LNCaP clone FGC (cell line): ENCODE measurements at places on chromosomes 1 and 21.

DNA sequence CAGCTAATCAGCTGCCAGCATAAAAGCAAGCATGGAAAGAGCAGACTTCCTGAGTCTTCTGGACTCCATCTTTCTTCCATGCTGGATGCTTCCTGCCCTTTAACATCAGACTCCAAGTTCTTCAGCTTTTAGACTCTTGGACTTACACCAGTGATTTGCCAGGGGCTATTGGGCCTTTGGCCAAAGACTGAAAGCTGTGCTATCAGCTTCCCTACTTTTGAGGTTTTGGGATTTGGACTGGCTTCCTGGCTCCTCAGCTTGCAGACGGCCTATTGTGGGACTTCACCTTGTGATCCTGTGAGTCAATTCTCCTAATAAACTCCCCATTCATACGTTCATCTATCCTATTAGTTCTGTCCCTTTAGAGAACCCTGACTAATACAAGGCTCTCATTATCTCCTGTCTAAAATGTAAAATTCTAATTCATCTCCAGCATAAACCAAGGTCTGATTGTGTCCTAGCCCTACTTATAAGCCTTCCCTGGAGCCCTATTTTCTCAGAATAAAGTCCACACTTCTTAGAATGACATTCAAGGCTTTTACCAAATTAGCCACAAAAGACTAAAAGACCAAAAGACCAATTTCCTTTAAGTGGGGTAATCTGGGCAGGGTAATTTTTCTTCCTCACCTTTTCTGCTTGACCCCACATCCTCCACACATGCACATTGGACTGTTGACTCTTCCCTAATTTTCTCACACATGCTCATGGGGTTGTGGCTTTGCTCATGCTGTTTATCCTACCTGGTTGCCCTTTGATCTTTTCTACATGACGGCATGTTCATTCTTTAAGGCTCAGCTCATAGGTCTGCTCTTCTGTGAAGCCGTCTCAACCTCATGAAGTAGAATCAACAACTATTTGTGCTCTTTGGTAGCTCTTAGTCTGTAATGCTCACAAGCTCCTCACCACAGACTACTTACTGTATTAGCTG lies 18.1 kb upstream of the ENAH start:
- DNase-seq = no peak

- DNase-seq = no peak
These were observed 234.7 kb upstream of the CSF3R start for GRCh38 chr1:36717431-36717830.

DNA sequence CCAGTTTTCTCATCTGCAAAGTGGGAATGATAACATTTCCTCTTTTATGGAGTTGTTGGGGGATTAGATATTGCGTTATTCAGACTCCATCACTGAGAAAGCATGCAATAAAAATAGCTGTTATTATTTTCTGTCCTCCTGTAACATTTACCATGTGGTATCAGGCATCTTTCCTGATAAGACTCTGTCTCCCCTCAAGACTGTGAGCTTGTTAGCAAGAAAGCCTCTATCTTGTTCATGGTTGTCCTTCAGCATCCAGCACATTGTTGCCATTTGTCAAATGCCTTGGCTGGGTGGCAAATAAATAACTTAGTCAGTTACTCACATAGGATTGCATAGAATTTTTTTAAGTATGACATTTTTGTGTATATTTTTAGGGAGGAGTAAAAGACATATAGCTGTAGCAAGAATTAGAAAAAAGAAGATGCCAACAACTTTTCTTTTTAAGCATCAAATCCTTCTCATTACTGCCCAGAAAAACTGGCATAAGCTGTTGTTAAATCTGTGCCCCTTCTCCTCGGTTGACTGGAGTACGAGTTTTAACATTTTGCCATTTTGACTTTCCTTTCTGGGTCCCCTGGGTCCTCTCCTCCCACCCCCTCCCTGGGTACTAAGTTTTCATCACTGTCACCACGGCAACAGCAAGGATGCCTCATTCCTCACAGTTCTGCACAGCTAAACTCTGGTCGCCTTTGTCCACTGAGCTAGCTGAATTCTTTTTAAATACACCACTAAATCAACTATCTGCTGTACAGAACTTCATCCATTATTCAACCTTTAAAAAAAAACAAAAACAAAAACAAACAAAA lies 1.0 kb upstream of the JAM2 start:
- DNase-seq = no peak

DNA sequence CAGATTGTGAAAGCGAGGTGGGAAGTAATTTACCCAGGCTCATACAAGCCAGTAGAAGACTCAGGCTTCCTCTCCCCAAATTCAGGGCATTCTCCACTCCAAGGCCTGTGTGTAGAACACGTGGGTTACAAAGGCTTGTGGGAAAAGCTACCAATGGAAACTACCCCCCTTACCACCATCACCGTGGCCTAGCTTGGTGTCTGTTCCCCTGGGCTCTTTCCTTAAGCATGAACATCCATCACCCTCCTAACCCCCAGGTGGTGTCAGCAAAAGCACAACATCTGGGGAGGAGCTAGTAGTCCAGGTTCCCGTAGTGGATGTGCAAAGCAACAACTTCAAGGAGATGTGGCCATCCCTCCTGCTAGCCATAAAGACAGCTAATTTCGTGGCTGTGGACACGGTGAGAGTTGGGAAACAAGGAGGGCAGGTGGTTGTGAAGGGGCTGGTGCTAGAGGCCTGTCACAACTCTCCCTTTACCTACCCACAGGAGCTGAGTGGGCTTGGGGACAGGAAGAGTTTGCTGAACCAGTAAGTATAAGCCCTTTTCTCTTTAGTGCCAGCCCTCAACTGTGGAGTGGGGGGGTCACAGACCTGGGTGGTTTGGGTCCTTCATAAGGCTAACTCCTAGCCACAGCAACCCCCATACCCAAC lies 701 bp upstream of the MUTYH start:
- DNase-seq = no peak

- no peak for DNase-seq
These were observed 44.7 kb upstream of the GJA5 start for GRCh38 chr1:147804942-147805723.

- no peak for DNase-seq
These were observed 601.7 kb downstream of the NPHP4 start for GRCh38 chr1:5390504-5390903.

DNA sequence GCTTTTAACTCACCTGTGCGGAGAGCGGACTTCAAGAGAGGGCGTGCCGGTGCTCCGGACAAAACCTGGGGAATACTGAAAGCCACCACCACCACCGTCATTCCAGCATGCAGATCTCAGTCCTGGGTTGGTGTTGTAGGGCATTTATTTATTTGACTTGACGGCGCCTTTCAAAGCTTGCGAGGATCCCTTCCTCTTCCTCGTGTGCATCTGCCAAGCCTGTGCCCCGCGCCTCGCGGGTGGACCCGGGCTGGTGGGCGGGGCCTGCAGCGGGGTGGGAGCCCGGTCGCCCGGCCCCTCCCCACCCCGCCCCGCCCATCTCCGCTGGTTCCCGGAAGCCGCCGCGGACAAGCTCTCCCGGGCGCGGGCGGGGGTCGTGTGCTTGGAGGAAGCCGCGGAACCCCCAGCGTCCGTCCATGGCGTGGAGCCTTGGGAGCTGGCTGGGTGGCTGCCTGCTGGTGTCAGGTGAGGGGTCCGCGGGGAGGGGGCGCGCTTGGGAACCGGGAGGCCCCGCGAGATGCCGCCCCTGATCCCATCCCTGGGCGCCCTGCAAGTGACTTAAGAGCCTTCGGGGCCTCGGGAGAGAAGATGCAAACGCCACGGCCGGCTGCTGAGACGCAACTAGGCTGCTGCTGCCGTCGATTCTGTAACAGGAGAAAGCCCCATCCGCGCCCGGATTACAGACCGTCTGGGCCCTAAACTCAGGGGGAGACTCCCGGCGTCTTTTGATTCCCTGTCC lies at the start of gene IL10RB:
Gene IL10RB, plus strand, starts transcription at position 318 of the 739 bp plus-strand sequence. Its CDS starts 99 bp downstream, at position 417.
- no peak for DNase-seq

DNA sequence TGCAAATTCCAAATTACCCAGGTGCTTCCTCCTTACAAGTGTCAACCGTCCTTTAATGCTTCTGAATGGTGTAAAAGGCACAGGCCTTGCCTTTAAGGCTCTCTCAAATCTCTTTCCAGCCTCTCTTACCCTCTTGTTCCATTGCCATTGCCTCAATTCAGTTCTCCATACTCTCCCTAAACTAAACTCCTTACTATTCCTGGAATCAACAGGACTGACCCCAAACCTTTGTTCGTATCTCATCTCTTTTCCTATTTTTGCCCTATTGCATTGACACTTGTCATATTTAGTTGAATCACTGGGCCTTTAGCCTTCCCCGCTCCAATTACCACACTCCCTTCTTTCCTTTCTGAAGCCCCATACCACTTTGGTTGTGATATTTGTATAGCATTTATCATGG lies 3.9 kb upstream of the CD55 start:
- no peak for DNase-seq

DNA sequence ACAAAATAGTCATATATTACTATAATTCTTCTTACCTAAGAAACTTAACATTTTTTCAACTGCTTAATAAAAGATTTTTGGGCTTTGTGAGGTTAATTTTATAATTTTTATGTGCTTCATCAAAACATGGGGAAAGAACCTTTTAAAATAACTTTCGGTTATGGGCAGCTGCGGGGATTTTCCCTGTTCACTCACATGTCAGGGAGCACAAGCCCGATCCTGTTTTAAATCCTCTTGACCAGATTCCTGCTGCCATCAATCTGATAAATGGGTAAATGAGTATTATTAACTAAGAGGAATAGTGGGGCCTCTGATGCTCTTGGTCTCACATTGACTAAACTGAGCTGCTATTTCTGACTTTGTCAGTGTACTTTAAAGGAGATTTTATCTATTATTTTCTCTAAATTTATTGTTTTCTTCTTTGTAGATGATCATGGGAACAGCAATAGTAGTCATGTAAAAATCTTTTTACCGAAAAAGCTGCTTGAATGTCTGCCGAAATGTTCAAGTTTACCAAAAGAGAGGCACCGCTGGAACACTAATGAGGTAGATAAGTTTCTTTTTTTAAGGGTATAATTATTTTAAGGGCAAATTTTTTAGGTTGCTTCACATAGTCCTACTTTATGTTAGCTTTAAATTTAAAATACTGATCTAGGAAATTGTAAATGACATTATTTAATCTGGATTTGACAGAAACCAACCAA lies 39.6 kb downstream of the CAMTA1 start:
- DNase-seq = no peak

GRCh38 chr1:85553416-85554335 lies 26.9 kb upstream of the CCN1 start:
- no peak for DNase-seq

GRCh38 chr1:20921285-20921684 lies 134.2 kb upstream of the HP1BP3 start:
- no peak for DNase-seq

DNA sequence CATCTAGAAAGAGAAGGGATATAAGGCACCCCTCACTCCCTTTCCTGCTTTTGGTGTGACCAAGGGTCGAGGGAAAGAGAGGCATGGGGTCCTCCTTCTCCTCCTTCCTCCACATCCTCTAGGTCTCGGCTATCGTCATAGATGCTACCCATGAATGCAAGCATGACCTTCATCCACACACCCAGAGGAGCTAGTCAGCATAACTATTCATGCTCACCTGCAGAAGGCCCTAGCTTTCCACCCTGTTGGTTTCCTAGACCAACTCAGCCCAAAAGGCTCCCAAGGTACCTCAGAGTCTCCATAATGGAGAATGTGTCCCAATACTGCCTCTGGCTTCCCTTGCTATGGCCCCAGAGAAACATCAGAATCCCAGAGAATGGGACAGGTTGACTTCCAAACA lies 33.2 kb downstream of the MSTO1 start:
- no peak for DNase-seq

DNA sequence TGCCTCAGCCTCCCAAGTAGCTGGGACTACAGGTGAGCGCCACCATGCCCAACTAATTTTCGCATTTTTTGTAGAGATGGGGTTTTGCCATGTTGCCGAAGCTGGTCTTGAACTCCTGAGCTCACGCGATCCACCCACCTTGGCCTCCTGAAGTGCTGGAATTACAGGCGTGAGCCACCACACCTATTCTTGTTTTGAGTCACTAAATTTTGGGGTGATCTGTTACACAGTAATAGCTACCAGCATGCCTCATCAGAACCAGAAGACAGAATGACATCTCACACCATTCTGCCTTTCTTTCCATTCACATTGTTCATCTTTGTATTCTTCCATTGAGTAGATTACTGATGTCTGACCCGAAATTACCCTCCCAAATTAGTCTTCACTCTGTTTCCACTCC lies 9.1 kb downstream of the RHBDL2 start:
- no peak for DNase-seq

- DNase-seq = no peak
These were observed 38.0 kb upstream of the RASAL2 start for GRCh38 chr1:178055779-178056471.

DNA sequence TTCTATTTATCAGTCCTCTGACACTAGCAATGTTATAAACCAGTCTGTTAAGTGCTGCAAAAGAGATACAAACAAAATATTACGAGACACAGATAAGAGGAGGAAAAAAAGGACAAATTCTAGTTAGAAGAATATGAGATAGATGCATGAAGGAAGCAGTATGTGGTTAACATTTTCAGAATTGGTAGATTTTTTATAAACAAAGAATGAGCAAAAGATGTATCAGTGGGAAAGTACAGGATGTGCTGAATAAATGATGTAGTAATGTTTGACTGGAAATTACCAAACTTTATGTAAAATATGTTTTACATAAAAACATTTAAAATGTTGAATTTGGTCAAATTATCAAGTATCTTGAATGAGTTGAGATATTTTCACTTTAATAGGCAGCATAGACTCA lies 574.2 kb downstream of the NUF2 start:
- DNase-seq = no peak

- DNase-seq = no peak
These were observed 553.2 kb downstream of the KIF26B start for GRCh38 chr1:245707941-245708340.

GRCh38 chr21:15224346-15225086 lies 159.7 kb upstream of the NRIP1 start:
- DNase-seq = no peak
